NCI-H2107 (cell line): ENCODE measurements at places on chromosomes 4 and X.
A peak's percentile ranks its signal among the peaks of the same experiment; 100 is the strongest.

GRCh38 chr4:108129196-108129595 is 39.5 kb downstream of the LEF1 start:
- DNase-seq: no peak

- DNase-seq: no peak
Measured at GRCh38 chr4:188665491-188666457, 526.5 kb downstream of the TRIML1 start.

DNA sequence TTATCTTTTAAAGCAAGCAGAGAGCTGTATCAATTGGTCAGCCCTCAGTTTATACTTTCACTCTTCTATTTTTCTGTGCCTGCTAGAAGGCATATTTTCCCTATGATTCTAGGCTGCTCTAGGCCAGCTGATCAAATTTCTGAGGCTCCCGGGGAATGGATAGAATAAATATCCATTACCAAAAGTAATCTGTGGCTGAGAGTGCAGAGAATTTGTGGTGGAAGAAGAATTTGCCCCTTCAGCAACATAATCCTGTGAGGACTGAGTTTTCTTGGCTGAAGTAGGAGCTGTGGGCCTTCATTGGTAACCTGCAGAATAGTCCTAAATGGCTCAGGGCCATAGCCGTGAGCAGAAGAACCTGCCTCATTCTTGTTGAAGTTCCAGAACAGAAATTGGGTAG is 314.6 kb upstream of the CASK start:
- no peak for DNase-seq

- no peak for DNase-seq
Measured at GRCh38 chrX:2642791-2643190, 48.3 kb upstream of the CD99 start.

DNA sequence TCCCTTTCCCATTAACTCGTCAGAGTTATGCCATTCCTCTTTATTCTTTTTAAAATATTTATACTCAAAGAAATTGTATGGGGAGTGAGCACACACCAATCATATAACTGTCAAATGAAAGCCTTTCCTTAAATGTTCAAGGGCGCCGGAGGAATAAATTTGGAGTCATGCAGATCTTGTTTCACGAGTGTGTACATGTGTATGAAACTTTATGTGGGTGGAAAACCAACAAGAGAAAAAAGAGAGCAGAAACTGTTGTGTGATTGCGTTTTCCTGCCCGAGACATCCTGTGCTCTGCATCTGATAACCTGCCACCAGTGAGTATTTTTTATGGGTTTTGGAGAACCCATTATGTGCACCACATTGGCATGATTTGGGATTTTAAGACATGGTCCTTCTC is 88.3 kb downstream of the FHDC1 start:
- no peak for DNase-seq

GRCh38 chr4:40058854-40059253 is 2.2 kb downstream of the N4BP2 start:
- DNase-seq: no peak

GRCh38 chr4:72568959-72569718 is at the start of gene ADAMTS3:
TSS of gene ADAMTS3 (minus strand) at chr4:72569221. CDS start at chr4:72568762, 459 bp downstream.
- no peak for DNase-seq

DNA sequence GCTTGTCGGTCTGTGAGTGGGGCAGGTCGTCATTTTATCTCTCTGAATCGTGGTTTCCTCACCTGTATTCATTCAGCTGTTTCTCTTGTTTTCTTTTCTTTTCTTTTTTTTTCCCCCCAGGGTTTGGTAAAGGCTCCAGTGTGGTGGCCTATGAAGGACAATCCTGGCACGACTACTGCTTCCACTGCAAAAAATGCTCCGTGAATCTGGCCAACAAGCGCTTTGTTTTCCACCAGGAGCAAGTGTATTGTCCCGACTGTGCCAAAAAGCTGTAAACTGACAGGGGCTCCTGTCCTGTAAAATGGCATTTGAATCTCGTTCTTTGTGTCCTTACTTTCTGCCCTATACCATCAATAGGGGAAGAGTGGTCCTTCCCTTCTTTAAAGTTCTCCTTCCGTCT is 41.4 kb downstream of the MAP7D3 start:
- DNase-seq: no peak

DNA sequence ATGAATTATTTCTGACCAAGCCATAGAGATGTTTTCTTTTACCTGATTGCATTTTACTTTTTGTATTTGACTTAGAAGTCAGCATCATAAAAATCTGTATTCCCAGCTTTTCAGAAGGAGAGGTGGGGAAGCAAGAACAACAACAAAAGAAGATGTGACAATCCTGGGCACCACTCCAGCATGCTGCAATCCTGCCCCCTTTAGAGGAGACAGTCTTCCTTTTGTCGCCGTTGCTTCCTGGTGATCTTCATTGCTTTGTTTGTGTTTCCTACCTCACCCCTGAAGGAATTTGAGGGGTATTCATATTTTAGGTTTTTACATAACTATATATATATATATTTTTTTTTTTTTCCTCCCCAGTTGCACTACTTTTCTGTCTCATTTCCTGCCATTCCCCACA is 3.7 kb downstream of the QRFPR start:
- no peak for DNase-seq

GRCh38 chrX:120463241-120463640 is 5.9 kb downstream of the LAMP2 start:
- no peak for DNase-seq

- DNase-seq: no peak
Measured at GRCh38 chr4:153257151-153257620, 52.9 kb downstream of the TRIM2 start.

DNA sequence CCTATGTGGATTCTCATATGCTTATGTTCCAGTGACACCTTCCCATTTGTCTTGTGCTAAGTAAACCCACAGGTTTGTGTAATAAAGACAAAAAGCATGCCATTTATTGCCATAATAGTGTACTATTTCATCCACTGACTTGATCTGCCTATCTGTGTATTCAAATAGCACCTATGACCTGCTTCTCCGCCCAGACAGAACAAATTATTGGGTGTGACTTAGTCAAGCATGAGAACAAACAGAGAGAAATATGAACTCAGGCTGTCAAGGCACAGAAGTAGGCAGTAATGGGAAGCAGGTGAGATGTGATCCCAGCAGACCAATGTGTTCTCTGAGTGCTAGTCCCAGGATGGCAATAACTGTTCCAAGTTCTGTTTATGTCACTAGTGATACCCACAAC is 25.4 kb downstream of the ELOVL6 start:
- peak; percentile 15 for DNase-seq

GRCh38 chr4:10273030-10273429 is 156.4 kb upstream of the WDR1 start:
- DNase-seq: no peak

DNA sequence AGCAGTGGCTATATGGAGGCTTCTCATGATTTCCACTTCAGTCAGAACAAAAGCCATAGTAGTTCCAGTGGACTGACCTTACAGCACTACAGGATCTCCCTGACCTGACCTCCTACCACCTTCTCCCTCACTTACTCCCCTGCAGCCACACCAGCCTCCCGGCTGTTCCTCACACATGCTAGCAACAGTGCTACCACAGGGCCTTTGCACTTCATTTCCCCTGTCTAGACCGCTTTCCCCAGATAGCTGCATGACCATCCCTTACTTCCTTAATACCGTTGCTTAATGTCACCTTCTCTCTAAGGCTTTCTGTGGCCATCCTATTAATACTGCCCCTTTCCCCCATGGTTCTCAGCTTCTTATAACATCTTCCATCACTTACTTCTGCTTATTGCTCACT is 13.1 kb downstream of the GPKOW start:
- no peak for DNase-seq

GRCh38 chrX:23656684-23657083 is 10.6 kb upstream of the PRDX4 start:
- no peak for DNase-seq

- no peak for DNase-seq
Measured at GRCh38 chr4:119731778-119732177, 103.2 kb upstream of the PDE5A start.
